Natural killer cell (primary cell): ENCODE measurements at places on chromosomes 7 and 10. TPM values are rescaled to one million over a fixed set of nuclear protein-coding genes. Genes with fewer than 3 reads are reported as not detected.

Gene PTN
- total RNA-seq = not detected

Gene LMTK2
- 26.6 TPM for total RNA-seq

Gene ADAM22
- total RNA-seq = 3.0 TPM

DNA sequence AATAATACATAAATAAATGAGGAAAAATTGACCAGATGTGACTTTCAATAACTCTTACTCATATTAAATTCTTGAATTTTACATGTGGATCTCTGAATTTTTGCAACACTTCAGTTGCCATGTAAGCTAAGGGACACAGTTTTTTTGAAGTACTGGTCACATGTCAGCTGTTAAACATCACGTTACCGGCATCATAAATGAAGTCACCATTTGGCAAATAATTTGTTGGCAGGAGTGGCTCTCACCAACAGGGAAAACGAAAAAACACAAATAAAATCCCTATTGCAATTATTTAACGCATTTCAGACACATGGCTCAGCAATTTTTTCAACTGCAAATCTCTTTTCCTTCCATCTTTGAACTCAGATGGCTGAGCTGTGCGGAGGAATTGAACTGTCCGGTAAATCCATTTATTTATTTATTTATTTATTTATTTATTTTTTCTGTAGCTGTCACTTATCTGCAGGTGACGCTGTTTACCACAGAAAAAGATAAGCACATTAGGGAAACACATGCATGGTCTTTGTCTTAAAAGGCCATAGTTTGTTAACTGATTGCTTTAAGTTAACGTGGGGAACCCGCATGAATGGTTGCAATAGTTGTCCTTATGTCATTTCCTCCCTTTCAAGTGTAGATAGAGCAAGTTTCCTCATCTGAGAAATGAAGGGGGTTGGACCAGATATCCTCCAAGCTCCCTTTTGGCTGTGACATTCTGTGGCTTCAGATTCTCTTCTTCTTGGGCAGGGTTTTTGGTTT, 64.7 kb upstream of the JAZF1 start:
- no peak overlapping the region for H3K27ac ChIP-seq
- DNase-seq = no peak
- no peaks in the 10 kb centered on the region for H3K4me1 ChIP-seq
- no peak overlapping the region for H3K4me3 ChIP-seq
- no peaks in the 10 kb centered on the region for H3K36me3 ChIP-seq

Gene SPDYE16
- total RNA-seq = not detected

- DNase-seq = no peak
- H3K4me1 ChIP-seq = no peaks in the 10 kb centered on the region
- H3K27me3 ChIP-seq = no peaks in the 10 kb centered on the region
- H3K36me3 ChIP-seq = no peaks in the 10 kb centered on the region
- no peak overlapping the region for H3K27ac ChIP-seq
- no peak overlapping the region for H3K4me3 ChIP-seq
These were observed 52.0 kb downstream of the ABCC2 start for GRCh38 chr10:99834410-99834809.

- no peak overlapping the region for H3K4me3 ChIP-seq
- DNase-seq = no peak
- H3K27me3 ChIP-seq = no peaks in the 10 kb centered on the region
- H3K36me3 ChIP-seq = no peaks in the 10 kb centered on the region
- peaks cover 33% of the 10 kb centered on the region for H3K4me1 ChIP-seq
These were observed 202.9 kb downstream of the PTEN start for GRCh38 chr10:88066319-88066718.

DNA sequence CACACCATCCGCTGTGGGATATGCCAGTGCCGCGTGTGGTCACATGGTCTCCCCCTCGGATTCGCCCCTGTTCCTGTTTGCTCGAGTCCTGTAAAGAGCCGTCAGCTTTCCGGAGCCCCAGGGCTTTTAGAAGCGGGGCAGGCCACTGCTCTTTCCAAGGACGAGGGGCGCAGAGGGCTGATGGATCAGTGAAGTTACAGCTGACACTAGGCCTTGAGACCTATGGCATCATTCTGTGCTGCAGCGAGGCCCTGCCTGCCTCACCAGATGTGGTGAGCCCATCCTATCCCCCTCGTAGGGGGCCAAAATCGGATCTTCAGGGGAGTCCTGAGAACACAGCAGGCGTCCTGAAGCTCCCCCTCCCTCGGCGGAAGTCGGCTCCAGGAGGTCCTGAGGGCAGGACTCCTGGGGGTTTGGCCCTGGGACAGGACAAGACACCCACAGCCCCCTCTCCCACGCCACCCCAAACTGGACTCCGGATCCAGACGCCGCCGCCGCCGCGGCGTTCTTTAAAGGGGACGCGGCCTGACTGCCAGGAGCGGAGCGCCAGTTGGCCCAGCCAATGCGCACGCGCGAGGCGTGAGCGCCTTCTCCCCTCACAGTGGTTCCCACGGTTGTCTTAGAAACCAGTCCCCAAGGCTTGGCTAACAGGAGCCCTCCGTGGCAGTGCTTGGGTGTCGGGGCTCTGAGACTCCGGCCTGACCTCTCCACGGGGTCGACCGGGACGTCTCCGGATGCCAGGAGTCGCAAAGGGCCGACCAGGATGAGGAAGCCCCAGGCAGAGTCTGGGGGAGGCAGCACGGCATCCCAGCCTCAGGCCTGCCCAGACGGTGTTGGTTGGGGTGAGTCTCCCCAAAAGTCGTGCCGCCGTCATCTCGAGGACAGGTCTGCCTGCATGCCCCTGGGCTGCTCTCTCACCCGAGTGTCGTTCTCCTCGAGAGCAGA, 371.7 kb downstream of the ZNF716 start:
- H3K36me3 ChIP-seq = no peaks in the 10 kb centered on the region
- H3K4me3 ChIP-seq = no peak overlapping the region
- no peak for DNase-seq
- H3K27ac ChIP-seq = no peak overlapping the region
- no peaks in the 10 kb centered on the region for H3K4me1 ChIP-seq
- H3K27me3 ChIP-seq = no peaks in the 10 kb centered on the region

Gene PRKG1
- total RNA-seq = 0.35 TPM

DNA sequence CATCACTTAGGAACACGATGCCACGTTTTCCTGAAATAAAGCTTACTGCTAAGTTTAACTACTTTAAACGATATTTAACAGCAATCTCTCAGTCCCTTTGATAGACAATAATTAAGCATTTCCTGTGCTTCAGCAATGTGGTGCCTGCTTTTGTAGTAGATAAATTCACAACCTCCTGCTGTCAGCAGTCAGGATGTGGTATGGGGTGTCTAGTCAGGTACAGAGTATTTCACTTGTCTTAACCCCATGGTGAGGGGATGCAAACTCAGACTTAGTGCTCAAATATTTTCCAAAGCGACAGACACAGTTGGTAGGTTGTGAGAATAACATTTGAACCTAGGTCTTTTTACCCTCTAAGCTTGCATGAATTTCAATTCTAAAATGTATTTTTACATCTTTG, 526.2 kb upstream of the PFKP start:
- H3K27ac ChIP-seq = no peak overlapping the region
- no peaks in the 10 kb centered on the region for H3K27me3 ChIP-seq

DNA sequence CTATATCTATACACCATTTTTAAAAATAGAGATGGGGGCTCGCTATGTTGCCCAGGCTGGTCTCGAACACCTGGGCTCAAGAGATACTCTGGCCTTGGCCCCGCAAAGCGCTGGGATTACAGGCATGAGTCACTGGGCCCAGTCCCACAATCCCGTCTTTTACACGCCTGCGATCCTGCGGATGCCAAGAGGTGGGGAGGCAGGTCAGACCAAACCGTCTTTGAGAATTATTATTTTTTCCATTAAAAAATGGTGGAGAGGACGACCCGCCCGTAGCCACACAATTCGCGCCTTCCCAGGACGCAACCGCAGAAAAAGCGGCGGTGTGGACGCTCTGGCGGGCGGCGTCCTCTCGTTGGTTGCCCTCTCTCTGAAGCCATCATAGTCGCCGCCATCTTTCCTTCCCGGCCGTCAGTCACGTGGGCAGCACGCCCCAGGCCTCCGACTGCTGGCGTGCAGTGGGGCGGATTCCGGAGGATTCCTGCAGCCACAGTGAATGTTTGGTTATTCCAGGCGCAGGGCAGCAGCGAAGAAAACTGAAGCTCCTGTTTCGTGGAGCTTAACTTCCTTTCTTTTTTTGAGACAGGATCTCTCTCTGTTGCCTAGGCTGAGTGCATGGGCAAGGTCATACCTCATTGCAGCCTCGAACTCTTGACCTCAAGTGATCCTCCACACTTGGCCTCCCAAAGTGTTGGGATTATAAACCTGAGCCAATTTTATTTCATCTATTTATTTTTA, 9.9 kb upstream of the EPHB4 start:
- H3K27ac ChIP-seq = peak overlapping the region; percentile 37
- H3K36me3 ChIP-seq = no peaks in the 10 kb centered on the region
- H3K27me3 ChIP-seq = no peaks in the 10 kb centered on the region
- peaks cover 15% of the 10 kb centered on the region for H3K4me1 ChIP-seq

Gene PGAM2
- 1.0 TPM for total RNA-seq

DNA sequence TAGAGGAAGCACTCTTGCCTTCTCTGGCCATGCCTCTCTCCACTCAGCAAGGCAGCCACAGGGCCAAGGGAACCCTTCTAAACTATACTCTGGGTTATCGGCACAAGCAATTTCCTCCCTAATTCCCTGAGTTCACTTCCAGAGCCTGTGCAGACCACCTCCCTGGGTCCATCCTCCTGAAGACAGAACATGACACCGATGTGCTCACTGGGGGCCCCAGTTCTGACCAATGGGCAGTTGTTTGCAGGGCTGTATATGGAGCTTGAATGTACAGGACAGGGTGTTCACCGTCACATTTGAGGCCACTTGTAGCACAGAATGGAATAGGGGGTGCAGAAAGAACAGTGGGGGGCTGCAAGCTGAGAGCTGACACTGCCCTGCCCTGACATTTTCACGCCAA, 77.7 kb downstream of the TFEC start:
- H3K4me3 ChIP-seq = no peak overlapping the region
- H3K27me3 ChIP-seq = no peaks in the 10 kb centered on the region
- H3K36me3 ChIP-seq = no peaks in the 10 kb centered on the region
- DNase-seq = no peak
- H3K4me1 ChIP-seq = no peaks in the 10 kb centered on the region

Gene MRLN
- total RNA-seq = not detected
